ENCODE measurements at places on chromosomes 5 and 9.
A peak's percentile ranks its signal among the peaks of the same experiment; 100 is the strongest.

- no peak for DNase-seq
These were observed 147.8 kb downstream of the TENT4A start for GRCh38 chr5:6861036-6861435.

DNA sequence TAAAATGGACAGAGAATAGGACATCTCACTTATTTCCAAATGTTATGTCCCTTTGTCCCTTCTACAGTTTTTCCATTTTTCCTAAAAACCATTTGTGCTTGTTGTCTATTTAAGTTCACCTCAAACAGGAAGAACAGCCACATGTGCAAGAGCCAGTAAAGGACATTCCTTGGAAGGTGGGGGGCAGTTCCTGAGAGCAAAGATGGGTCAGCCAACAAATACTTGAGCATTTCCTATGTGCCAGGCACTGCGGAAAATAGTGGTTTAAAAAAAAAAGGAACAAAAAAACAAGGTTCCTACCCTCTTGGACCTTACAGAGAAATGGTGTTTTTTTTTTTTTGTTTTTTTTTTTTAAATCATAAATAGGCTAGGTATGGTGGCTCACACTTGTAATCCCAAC is 26.8 kb downstream of the ANP32B start:
- no peak for DNase-seq

DNA sequence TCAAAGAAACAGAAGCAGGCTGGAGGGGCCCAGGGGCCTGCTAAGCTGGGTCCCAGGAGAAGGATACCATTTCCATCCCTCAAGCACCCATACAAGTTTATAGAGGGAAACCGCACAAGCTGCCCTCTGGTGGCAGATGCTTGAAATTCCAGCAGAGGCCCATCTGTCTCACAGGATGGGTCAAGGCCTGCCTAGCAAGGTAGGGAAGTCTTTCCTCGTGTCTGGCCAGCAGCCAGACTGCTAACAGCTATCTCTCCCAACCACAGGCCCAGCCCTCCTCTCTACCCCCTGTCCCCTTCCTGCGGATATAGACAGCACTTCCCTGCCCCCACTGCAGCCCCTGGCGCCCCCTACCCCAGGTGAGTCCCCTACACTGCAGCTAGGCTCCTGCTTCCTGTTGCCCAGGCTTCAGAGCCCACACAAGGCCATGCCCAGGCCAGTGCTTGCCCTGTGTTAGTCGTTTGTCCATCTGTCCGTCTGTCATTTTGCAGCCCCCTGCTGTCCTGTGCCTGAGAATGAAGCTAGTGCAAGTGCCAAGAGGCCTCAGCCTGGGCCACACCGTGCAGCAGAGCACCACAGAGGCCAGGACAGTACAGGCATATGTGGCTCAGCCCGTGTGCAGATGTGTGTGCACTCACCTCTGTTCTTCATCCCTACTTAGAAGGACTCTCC is 26.2 kb downstream of the TCF7 start:
- DNase-seq = peak; percentile 80

DNA sequence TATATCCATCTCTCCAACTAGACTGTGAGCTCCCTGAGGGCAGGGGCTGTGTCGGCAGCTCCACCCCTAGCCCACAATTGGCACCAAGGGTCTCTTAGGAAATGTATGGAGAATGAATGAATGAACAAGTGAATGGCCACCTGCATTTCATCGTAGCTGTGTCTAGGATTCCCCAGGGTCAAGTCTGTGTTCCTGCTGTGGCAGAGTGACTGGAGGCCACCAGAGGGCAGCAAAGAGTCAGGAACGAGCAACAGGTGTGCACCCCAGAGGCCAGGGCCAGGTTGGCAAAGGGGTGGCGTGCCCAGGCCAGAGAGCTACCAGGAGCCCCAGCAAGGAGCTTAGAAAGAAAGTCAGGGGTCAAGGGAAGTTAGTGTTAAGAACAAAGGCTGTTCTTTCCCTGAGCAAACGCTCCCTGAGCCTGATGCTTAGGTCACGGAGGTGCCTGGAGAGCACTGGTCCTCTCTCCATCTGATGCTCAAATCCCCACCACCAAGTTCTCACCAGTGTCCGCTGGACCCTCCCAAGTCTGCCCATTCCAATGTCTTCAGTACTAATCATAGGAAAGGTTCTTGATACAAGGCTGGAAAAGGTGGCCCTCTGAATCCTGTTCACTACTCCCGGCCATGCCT is 160.7 kb downstream of the PAX5 start:
- peak; percentile 83 for DNase-seq

GRCh38 chr5:143134900-143135299 is 268.6 kb downstream of the NR3C1 start:
- no peak for DNase-seq

DNA sequence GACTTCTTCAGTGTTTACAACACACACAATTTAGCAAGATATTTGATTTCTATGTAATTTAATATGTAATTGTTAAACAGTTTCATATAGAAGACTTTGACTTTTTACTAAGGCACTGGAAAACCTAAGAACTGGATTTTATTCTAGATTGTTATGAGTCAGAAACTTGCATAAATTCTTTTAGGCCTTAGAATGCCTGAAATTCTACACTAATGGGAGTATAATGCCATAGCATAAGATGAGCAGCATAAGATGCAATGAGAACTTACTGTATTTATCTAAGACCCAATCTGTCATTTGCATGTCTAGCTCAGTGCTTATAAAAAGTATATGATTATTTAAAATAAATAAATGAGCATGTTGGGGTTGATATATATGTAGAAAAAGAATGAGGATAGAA is 285.2 kb downstream of the CDH12 start:
- no peak for DNase-seq

GRCh38 chr9:32701321-32702022 is 66.0 kb upstream of the TAF1L start:
- DNase-seq = no peak

GRCh38 chr9:69376651-69377050 is 51.6 kb downstream of the ENTREP1 start:
- no peak for DNase-seq
